ENCODE measurements at places on chromosomes 6 and 20.
A peak's percentile ranks its signal among the peaks of the same experiment; 100 is the strongest.

DNA sequence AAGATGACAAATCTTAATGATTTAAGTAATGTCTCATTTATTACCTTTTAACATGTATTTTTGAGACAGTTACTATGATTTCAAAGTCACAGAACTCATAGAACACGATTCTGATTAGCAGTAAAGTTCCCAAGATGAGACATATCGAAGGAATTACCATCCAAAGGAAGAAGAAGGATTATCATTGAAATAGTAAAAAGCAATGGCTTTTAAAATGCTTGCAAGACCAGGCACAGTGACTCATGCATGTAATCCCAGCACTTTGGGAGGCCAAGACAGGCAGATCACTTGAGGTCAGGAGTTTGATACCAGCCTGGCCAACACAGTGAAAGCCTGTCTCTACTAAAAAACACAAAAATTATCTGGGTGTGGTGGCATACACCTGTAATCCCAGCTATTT is 219.2 kb downstream of the KHDC1L start:
- no peak for DNase-seq

GRCh38 chr20:40109136-40109535 is 579.9 kb downstream of the MAFB start:
- no peak for DNase-seq

DNA sequence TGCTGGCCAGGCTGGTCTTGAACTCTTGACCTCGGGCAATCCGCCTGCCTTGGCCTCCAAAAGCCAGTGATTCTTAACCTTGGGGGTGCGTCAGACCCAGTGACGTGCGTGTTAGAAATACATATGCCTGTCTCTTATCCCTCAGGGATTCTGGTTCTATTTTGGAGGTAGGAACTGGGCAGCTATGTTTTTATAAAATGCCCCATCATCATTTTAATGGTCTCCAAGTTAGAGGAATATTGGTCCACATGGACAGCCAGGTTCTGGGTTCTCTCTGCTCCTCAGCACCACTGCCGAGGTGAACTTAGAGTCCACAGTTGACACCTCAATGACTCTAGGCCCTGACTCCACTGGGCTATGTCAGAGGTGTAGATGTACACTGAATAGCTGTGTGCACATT is 352.7 kb downstream of the SMOC2 start:
- DNase-seq = no peak

GRCh38 chr6:107743311-107743710 is 80.8 kb downstream of the SCML4 start:
- no peak for DNase-seq

DNA sequence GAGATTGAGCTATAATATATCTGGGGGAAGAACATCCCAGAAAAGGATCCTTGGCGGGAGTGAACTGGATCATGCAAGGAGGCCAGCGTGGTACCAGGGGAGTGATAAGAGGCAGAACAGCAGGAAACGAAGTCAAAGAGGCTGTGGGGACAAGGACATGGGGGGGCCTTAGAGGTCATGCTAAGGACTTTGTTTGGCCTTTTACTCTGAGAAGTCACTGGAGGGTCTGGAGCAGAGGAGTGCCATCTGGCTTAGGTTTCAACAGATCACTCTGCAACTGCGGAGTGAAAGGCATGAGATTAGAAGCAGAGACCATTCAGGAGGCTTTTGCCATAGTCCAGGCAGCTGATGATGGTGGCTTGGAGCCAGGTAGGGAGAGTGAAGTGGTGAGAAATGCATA is 24.3 kb downstream of the MRAP2 start:
- no peak for DNase-seq

DNA sequence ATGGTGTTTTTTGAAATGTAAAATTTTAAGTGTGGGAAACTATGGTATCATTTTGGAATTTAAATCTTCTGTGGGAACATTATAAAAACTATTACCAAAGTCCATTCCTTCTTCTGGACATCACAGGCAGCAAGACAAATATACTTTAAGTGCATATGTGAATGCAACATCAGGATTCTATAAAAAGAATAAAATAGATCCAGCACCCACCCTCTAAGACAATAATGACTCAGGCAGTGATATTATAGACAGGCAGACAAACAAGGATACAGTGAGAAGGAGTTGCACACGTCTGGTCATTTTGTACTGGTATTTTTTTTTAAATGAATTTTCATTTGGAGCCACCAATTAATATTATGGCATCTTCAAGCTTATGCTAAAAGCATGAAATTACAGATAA is 21.1 kb upstream of the NEDD9 start:
- DNase-seq = no peak

DNA sequence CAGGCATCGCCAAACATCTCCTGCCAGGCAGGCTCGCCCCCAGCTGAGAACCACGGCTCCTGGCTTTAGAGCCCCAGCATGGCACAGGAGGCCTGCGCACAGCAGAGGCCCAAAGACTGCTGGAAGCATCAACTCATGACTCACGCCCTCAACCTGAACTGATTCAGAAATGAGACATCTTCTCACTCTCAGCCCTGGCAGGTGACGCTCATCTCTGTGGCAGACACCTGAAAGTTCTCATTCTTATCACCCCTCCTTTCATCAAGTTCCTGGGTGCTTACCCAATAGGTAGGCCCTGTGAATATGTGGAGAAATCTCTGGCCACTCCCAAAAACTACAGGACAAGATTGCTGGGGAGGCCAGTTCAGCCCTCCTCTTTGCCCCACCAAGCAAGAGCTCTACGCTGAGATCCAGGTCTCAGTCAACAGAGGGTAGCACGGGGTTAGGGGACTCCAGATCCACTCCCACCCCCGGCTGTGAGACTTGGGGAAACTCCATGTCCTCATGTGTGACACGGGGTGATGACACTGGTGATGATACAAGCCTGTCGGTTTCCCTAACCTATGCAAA is 11.3 kb downstream of the NFATC2 start:
- peak; percentile 85 for DNase-seq

- no peak for DNase-seq
Measured at GRCh38 chr6:160139420-160139851, 17.8 kb downstream of the SLC22A1 start.

GRCh38 chr6:144528743-144529425 is 243.7 kb downstream of the UTRN start:
- no peak for DNase-seq

DNA sequence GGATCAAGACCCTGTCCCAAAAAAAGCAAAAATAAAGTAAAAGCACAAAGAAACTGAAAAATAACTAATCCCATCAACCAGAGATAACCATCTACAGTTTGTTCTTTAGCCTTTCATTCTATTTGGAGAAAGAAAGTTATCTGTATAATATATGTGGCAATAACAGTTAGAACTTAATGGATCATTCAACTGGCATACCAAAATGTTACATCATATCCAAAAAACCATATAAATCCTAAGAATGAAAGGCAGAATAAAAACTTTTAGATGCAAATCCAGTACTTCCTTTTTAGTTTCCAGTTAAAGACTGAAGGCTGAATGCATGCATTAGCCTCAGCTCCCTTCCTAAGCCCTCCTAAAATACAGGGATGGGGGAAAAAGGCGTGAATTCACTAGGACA is 25.2 kb downstream of the ILRUN start:
- DNase-seq = no peak

GRCh38 chr20:63628246-63628975 is 1.5 kb upstream of the GMEB2 start:
- DNase-seq = peak; percentile 77

DNA sequence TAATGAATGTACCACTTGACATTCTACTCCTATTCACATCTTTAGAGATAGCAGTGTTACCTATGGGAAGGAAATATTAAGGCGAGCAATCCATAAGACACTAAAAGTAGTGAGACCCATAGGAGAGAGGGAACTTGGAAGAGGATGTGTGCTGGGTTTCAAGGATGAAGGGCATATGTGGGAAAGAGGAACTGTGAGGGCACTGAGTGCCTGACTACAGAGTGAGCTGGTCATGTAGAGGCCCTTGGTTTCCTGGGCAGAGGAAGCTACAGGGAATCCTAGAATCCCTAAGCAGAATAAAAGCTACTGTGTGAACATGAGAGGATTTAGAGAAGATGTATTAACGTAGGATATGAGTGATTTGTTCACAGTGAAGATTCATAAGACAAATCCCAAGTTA is 262.8 kb downstream of the FARS2 start:
- no peak for DNase-seq
